T-helper 17 cell (primary cell): ENCODE measurements at places on chromosomes 11 and 22. TPM values are rescaled to one million over a fixed set of nuclear protein-coding genes. Genes with fewer than 3 reads are reported as not detected.

DNA sequence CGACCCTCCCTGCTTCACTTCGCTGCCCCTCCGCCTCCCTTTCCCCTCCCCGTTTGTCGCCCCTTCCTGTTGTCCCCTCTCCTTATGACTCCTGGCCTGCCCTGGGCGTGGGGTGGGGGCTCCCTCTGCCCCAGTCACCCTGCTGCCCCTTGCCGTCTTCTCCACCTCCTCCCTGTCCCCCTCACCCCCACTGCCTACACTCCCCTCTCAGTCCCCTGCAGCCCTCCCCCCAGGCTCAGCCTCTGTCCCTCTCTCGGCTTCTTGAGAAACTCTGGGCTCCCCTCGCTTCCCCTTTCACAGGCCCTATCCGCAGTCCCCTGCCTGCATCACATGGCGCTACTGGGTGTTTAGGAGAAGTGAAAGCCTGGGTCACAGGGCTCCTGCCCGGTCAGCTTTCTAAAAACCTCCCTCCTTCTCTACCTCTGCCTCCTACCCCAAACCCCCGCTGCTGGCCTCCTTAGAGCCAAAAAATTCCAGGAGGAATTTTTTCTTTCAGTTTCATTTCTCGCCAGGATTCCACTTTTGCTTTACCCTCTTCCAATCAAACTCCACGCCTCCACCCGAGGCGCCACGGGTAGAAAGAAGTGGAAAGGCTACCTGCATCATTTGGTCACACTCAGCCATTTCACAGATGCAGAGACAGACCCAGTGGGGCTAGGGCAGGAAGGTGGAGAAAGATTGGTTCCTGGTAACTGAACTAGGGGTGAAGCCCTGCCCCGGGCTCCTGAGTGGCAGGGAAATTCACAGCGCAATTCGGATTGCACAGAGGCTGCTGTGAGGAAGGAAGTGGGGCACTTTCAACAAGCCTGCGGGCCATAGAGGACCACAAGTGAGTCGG lies at the start of gene SLC15A3:
Gene SLC15A3, minus strand, starts transcription at position 273 of the 838 bp plus-strand sequence. CDS start 625 bp downstream, outside the sequence.
- DNase-seq = no peak

PTPRJ gene
- total RNA-seq = 33.2 TPM

RIMBP3C gene
- total RNA-seq = 0.34 TPM

DNA sequence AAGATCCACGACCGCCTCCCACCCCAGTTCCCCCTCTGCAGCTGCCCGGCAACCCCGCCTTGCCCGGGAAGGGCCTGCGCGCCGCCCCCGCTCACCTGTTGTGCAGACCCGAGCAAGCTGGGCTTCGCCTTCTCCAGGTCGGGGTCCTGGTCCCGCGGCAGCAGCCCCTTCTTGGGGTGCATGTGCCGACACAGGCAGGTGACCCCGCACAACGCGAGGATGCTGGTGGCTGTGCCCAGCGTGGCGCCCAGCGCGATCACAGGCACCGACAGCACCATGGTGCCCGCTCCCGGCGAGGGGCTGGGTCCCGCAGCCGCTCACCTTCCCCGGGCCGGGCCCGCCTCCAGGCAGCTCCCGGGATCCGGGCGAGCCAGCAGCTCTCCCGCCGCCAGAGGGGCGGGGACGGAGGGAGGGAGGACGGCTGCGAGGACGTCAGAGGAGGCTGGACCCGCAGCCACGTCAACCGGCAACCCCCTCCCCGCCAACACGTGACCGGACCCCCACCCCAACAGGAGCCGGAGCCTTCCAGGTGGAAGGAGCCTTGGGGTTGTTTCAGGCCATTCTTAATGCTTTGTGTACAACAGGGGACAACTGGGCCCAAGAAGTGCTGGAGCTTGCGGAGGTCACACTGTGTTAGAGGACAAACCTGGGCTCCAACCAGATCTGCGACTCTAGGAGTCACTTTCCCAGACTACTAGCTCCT lies at the start of gene SYT13:
Gene SYT13, minus strand, starts transcription at position 412 of the 703 bp plus-strand sequence. Its CDS starts 134 bp downstream, at position 278.
- DNase-seq = no peak

TMPRSS4 gene
- not detected for total RNA-seq
